Pulmonary artery endothelial cell (primary cell): ENCODE measurements at places on chromosomes 3 and 15.

GRCh38 chr15:98727115-98728040, 79.0 kb downstream of the IGF1R start:
- peak; percentile 84 for DNase-seq

GRCh38 chr3:70947579-70947978, 635.1 kb upstream of the MDFIC2 start:
- no peak for DNase-seq

DNA sequence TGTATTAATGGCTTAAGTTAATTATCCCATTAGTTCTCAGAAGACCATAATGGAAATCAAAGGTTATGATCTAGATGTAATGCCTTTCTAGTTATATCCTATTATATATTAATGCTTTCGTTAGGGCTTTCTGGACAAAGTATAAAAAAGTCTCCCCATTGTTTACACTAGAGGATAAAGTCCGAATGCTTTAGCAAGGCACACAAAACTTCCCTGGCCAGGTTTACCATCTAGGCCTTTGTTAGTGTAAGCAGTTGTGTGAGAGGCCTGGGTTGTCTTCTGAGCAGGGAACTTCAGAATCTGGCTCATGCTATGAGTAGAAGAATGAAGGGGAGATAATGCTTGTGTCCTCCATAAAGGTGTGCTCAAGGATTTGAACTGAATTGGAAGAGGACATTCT, 106.3 kb upstream of the MEIS2 start:
- DNase-seq, result no peak

DNA sequence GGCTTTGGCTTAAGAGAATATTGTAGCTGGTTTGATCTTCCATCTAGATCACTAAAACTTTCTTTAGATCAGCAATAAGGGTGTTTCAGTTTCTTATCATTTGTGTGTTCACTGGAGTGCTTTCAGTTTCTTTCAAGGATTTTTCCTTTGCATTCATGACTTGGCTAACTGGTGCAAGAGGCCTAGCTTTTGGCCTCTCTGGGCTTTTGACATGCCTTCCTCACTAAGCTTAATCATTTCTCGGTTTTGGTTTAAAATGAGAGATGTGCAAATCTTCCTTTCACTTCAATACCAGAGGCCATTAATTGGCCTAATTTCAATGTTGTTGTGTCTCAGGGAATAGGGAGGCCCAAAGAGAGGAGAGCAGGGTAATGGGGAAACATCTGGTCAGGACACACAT, 30.3 kb upstream of the CCNB2 start:
- DNase-seq, result no peak

DNA sequence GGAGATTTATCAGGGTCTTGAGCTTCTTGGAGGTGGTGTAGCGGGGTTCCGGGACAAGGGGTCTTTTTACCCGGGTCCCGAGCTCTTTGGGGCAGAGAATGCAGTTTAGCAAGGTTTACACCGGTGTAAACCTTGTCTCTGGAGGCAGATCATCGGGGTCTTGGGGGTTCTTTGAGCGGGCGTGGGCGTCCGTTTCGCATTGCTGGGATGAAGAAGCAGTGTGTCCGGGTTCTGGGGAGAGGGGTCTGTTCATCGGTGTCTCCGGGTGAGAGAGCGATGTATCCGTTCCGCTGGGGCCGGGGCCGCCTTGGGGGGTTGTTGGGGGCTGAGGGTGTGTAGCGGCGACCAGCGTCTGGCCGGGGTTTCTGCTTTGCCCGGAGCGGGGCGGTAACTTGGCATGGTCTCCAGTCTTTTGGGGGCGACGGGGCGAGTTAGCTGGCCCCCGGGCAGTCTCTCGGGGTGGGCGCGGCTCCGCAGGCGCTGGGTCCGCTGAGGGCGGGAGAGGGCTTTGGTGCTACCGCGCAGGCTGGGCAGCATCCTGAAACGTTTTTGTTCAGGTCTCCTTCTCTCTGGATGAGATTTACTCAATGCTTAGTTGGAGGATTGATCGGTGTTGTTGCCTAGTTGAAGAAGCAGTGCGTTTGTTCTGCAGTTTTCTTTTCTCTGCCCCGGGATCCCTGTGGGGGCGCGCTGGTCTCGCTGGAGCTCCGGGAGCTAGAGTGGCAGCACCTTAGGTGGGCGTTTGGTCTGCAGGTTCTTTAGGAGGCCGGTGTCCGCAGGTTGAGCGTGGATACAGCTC, 843 bp downstream of the GLCE start:
- no peak for DNase-seq

- no peak for DNase-seq
Observed at GRCh38 chr3:118782755-118783202, 251.9 kb downstream of the IGSF11 start.

GRCh38 chr15:68375191-68375631, 56.8 kb downstream of the ITGA11 start:
- DNase-seq, result no peak

GRCh38 chr3:156098437-156099035, 21.8 kb upstream of the KCNAB1 start:
- DNase-seq, result no peak

GRCh38 chr3:178382449-178383061, 153.7 kb upstream of the KCNMB2 start:
- peak; percentile 82 for DNase-seq

DNA sequence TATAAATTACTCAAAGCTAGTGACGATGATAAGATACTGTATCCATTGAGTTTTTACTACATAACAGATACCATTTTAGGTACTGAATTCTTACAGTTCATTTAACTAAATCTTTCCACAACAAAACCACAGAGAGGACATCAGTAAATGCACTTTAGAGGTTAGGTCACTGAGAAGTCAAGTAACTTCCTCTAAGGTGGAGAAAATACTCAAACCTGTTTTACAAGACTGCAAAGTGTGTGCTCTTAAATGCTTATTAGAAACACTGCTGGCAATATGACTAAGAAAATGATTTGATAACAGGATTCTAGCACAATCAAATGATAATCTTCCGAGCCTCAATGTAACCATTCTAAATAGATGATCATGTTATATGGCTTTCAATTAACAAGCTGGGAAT, 99.4 kb downstream of the UBE3A start:
- no peak for DNase-seq

DNA sequence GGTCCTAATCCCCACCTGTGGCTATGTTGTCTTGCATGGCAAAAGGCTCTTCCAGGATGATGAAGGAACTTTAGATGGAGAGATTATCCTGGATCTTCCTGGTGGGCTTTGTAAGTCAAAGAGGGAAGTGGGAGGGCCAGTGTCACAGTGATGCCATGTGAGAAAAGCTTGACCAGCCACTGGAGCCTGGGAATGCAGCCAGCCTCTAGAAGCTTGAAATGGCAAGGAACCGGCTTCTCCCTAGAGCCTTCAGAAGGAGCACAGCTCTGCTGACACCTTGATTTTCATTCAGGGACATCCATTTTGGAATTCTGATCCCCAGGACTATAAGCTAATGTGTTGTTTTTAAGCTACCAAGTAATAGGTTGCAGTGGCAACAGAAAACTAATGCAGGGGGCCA, 58.3 kb downstream of the CLEC3B start:
- DNase-seq, result no peak

- no peak for DNase-seq
Observed at GRCh38 chr3:181487236-181487978, 224.3 kb upstream of the SOX2 start.

GRCh38 chr3:32146746-32147211, 40.4 kb downstream of the GPD1L start:
- no peak for DNase-seq

DNA sequence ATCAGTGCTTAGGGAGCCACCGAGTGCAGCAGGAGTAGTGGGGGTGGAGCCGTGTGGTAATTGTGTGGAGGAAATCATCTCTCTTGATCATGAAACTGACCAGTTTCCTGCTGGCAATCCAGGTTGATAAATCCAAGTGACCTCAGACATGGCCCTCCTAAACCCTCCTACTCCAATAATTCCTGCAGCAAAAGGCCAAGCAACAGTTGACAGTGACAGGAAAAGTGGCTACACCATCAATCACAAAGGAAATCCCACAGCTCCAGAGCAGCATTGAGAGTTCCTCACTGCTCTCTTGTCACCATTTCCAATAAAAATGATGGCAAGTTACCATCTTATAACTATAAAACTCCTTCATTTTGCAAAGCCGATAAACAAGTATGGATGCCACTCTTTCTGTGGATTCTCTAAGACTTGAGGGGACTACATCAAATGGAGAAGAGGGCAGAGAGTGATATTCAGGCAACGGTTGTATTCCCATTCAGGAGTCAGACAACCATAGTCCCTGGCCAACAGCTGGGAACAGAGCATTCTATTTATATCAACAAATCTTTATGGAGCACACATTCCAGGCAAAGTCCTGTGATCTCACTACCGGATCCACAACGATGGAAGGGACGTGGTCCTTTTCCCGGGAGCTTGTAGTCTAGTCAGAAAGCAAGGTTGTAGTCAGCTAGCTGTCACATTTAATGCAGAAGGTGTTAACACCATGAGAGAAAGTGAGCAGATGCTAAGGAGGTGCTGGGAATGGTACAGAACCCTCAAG, 312.5 kb upstream of the CTNNB1 start:
- no peak for DNase-seq

- DNase-seq, result no peak
Observed at GRCh38 chr3:181276358-181276896, 286.9 kb upstream of the DNAJC19 start.

DNA sequence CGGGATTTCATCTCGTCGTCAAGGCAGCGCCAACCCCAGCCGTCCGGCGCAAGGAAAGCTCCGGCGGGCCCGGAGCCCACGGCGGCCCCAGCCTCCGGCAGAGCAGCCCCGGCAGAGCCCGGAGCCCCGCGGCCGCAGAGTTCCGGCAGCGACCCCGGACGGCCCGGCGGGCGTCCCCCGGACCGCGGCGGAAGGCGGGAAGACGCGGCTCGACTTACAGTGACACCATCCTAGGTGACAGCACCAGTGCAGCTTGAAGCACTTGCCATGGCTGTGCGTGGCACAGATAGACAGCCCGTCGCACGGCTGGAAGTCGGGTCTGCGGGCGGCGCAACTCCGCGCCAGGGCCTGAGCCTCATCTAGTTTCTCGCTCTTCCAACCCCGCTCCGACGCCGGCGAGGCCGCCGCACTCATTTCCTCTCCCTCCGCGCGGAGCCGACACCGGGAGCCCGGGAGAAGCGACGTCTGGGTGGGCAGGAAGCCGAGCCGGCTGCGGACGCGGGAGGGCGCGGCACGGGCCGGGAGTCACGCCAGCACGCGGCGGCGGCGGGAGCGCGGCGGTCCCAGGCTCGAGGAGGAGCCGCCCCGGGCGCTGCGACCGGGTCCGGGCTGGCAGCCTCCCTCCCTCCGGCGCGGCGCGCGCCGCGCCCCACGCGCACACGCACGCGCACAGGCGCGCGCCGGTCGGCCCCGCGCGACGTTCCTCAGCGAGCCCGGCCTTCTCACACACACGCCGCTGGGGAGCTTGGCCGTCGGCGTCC, at the start of gene C3orf70:
Gene C3orf70 (minus strand): TSS at position 651 of the 761 bp plus-strand sequence. CDS start 237 bp downstream, at position 414.
- DNase-seq, result no peak

GRCh38 chr3:128496602-128497304, 3.8 kb upstream of the GATA2 start:
- no peak for DNase-seq

- no peak for DNase-seq
Observed at GRCh38 chr15:89998141-89998661, 2.9 kb upstream of the ZNF710 start.

- DNase-seq, result no peak
Observed at GRCh38 chr3:116007000-116007399, 383.7 kb downstream of the GAP43 start.

DNA sequence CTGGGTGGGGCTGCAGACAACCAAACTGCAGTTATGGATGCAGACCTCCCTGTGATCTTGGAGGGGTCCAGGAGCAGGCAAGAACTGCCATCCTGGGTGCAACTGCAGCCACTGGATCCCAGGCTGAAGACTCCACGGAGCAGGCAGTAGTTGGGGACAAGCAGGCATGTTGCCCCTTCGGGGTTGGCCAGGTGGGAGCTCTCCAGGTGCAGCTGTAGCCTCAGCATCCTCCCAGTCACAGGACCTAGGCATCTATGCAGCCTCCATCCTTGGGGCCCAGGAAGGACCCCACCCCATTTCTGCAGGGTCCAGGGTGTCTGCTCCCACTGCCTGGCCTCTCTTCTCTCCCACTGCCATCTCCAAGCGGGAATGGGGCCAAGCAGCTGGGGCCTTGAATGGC, 322.2 kb upstream of the RBMS3 start:
- no peak for DNase-seq

- DNase-seq, result no peak
Observed at GRCh38 chr3:191649626-191650025, 188.7 kb downstream of the PYDC2 start.

DNA sequence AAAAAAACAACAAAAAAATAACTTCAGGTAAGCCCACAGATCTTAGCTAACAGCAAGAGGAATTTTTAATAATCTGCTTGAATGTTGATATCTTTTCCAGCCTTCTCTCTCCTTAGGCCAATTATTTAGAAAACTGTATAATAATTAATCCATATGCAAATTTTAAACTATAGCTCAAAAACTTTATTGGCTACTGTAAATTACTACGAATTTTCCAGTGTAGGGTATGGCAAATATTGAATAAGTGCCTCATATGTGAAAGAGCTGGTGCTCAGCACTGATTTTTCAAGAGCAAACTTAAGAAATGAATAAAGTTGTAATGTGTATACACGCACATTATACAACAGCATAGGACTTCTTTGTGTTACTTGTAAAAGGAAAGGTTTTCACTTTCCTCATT, 123.0 kb downstream of the TFDP2 start:
- DNase-seq, result no peak

GRCh38 chr3:156675830-156676767, 1.7 kb downstream of the TIPARP start:
- DNase-seq, result peak; percentile 81

DNA sequence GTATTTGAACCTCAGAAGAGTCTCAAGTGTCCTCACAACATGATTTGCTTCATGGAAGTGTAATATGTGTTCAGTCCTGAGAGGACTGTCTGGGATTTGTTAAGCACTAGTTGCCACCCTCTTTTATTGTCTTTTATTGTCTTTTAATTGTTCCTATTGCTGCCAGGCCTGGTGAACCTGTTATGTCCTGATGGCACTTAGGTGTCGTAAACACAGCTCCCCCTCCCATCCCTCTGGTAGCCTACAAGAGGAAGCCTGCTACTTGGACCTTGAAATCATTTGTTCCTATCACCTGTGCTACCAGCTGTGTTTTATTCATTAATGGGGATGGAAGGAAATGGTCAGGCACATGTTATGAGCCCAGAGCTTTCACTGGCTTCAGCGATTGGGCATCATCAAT, 19.3 kb downstream of the CCNB2 start:
- no peak for DNase-seq

GRCh38 chr3:52682016-52682415, 3.7 kb downstream of the PBRM1 start:
- DNase-seq, result peak; percentile 33

DNA sequence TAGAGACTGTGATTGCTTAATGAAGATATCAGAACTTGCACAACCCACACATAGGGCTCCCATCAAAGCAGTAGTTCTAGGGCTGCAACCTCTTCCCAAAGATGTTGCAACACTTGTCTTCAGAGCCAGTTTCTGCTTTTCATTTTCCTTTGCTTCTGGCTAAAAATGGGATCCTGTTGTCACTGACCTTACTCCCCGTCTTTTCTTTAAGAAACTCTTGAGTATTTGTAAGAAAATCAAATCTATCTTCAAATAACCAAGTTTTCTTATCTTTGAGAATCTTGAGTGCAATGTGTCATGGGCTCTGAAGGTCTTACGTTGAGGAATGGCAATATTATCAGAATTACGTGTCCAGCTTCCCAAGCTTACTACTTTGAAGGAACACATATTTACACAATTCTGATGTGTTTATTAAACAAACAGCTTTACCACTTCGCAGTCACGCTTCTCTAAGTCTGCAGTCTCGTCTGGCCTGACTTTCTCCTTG, 24.1 kb downstream of the CACNA1D start:
- no peak for DNase-seq
